CD8-positive, alpha-beta memory T cell (primary cell): ENCODE measurements at places on chromosomes 2 and 18.

- DNase-seq: no peak
Measured at GRCh38 chr2:157785200-157785599, 90.9 kb downstream of the ACVR1 start.

DNA sequence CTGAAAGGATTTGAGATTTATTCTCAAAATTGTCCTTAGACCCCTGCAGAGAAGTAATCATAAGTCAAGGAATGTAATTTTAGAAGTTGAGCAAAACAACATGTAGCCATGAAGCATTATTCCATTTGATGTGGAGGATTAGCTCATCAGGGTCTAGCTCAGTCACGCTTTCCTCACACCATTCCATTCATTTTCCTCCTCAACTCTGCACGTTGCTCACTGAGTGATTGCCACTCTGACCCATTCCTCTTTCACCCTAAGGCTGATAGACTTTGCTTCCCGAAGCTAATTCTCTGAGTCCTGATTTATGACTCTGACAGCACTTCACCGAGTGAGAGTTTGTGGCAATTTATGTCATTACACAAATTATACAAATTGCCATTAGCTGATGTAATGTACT is 820.6 kb upstream of the PIK3C3 start:
- DNase-seq: no peak

DNA sequence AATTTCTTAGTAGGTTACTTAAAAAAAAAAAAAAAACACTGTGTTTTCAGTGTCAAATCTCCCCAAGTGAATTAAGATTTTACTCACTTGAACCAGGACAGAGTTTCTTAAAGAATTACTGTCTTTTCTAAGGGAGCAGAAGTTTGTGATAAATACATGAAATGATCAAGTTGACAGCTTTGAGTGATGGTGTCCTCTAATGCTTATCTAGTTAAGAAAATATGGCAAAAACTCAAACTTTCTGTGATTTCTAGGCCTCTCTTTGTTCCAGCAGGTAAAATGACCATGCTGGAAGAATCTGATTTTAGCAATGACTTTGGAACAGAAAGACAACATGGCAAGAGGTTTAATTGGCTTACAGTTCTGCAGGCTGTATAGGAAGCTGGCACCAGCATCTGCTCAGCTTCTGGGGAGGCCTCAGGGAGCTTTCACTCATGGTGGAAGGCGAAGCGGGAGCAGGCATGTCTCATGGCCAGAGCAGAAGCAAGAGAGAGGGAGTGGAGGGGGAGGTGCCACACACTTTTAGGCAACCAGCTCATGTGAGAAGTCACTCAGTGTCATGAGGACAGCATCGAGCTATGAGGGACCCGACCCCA is 6.6 kb downstream of the MAPRE2 start:
- no peak for DNase-seq

GRCh38 chr18:38586327-38586726 is 1020.7 kb upstream of the CELF4 start:
- DNase-seq: no peak

DNA sequence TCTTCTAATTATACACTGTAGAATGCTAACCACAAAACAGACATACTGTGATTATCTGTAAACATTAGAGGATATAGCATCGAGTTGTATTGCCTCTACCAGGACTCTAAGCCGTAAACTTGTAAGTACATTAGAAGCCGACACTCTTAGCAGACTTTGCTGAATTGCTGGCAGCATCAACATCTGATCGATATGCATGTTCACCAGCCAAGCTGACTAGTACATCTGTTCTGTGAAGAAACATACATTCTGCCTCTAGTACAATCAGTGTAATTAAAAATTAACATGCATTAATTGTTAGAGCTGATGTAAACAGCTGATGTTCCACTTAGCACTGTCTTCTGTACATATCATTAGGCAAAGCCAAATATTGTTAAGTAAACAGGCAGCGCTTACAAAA is 502.2 kb downstream of the NR4A2 start:
- no peak for DNase-seq

DNA sequence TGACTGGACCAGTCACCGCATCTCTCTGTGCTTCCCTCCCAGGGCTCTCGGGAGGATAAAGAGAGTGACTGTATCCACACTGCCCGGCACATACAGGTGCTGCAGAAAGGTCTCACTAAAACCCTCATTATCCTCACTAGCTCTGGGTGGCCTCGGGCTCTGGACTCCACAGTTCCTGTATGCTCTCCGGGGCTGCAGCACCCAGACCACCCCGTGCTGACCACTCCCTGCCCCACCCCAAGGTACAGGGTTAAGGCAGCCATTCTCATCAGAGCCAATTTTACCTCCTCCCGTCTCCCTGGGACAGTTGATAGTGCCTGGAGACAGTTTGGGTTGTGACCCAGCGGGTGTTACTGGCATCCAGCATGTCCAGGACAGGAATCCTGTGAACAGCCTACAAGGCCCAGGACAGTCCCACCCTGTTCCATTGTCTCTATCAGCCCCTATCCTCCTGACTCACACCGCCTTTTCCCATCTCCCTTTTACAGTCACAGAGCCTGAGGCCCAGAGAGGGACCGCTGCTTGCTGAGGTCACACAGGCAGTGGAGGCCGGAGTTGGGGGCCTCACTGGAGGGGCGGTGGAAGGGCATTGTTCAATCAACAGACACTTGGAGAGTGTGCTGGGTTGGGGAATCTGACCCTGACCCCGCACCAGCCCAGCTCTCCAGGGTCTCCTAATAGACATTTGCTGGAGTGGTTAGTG is 1.7 kb downstream of the ZAP70 start:
- no peak for DNase-seq

DNA sequence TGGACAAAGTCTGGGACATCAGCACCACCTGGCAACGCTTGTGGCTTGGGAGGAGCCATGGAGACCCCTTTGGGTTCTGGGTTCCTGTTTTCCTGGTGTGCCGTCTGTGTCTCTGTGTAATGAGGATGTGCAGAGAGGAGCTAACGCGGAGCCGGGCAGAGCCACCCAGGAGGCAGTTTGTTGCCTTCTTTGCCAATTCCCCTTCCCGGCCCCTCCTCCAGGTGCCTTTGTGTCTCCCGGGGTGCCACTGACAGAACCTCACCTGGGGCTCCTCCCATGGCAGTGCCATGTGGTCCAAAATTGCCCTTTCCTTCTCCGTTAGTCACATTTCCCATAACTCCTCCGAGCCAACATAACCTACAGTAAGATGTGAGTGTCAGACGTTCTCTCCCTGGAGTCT is 13.0 kb downstream of the POMC start:
- DNase-seq: no peak

DNA sequence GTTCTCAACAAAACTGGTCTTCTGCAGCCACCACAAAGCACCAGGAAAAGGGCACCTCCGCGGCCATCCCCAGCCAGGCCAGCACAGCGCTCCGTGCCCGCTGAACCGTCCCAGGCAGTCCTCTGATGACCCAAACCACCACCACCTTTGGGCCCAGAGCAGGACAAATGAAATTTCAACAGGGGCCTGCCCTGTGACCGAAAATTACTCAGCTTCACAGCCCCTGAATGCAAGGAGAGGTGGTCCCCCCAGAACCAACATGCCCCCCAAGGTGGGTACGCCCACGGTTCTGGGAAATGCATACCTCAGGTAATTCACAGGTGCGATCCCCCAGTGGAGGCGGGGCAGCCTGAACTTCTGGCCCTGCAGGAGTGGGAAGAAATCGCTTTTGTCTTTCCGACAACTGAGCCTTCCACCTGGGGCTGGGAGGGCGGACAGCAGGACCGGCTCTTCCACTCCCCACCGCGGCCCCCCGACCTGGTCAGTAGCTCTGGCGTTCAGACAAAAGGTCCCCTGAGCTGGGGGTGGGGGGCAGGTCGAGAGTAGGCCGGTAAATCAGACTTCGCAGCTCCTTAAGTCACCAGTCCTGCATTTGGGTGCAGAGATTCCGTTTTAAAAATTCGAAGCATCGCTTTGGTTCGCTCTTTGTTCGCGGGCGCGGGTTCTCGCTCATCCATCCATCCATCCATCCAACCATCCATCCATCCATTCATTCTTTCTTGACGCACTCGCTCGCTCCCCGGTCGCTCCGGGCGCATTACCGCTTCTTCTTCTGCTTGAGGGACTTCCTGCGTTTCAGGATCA is 1.4 kb downstream of the ARL4C start:
- peak; percentile 58 for DNase-seq

- no peak for DNase-seq
Measured at GRCh38 chr2:230893841-230894781, 29.4 kb downstream of the ITM2C start.

DNA sequence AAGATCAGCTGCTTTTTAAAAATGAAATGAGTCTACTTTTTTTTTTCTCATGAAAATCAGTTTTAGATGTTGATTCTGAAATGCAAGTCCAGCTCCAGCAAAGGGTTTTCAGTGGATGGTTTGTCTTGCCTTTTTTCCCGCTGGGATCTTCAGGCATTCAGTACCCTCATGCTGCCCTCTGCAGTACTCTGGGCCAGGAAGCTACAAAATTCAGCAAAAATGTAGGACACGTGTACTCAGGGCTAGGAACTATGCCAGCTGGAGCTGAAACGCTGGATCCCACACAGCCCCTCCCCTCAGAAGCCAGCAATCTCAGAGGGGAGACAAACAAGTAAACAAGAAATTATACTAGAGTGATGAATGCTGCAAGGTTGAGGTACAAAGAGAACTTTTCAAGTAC is 97.3 kb downstream of the MMADHC start:
- DNase-seq: no peak

- DNase-seq: no peak
Measured at GRCh38 chr18:48595703-48596218, 56.9 kb downstream of the CTIF start.

GRCh38 chr2:51620796-51621195 is 588.9 kb upstream of the NRXN1 start:
- no peak for DNase-seq

DNA sequence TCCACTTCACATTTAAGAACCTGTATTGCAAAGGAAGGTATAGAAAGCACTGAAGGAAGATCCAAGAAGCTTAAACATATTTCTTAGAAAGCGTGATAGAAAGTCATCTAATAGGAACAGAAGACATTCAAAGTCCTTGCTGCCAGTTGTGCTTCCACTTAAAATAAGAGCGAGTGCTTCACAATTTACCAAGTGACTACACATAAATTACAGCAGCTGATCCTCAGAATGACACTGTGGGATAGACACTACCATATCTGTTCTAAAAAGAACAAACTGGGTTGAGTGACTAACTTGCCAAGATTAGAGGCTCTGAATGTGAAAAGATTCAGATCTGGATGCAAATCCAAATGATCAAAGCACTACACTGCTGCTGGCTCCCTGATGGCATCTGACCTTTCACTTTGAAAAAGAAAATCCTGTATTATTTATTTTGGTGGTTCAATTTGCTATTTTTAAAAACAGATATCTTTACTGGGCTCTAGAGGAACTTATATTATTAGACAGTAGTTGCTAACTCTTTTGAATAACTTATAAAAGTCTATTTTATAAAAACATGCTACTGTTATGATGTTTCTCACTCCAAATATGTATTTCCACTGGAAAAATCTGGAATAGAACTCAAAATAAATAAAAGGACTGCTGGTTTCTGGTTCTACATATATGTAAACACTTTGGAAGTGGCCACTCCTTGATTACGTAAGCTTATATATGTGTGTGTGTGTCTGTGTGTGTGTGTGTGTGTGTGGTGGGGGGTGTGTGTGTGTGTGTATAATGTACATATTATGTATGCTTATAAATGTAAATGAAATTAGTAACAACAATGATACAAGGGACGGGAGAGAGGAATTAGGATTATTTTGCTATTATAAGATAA is 57.4 kb downstream of the KIDINS220 start:
- no peak for DNase-seq

DNA sequence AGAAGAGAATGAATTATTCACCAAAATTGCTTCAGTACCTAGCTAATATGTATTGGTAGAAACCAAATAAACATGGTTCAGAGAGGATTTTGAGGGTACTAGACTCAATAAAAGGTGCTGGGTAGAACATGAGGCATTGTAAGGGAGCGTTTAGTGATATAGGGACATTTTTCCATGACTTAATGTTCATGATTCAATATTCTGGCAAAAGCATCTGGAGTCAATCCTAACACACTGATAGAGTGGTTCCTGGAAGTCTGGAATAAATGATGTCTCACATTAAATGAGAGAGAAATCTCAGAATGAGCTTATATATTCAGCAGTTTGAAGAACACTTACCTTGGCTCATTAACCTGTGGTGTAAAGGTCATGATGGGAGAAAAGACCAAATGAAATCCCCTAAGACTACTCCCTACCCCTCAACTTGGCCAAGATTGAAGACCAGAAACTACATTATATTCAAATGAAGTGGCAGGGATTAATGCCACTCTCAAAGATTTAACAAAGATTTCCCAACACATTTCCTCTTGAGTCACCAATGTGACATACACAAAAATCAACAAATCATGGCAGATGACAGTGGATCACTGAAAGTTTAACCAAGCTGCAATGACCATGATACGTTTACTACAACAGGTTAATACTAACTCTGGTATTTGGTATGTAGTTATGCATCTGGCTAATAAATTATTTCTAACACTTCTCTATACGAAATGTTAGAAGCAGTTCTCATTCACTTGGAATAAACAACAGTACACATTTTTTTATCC is 309.5 kb downstream of the SATB2 start:
- DNase-seq: no peak
